ENCODE measurements at places on chromosomes 7 and 10.

DNA sequence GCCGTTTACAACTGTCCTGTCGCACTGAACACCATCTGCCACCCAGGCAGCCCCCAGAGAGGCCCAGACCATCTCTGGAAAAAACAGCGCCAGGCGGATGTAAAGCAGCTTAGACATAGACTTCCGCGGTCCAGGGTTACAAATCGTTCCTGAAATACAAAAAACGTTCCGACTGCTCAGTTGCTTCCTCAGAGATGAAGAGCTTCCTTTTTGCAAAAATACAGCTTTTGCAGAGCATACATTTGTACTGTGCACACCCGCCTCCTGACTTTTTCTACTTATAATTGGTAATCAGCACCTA, 11.4 kb downstream of the DAGLB start:
- DNase-seq: peak; percentile 27

GRCh38 chr7:83697804-83698530, 49.0 kb upstream of the SEMA3E start:
- no peak for DNase-seq

GRCh38 chr10:81216949-81217348, 658.0 kb upstream of the NRG3 start:
- no peak for DNase-seq

DNA sequence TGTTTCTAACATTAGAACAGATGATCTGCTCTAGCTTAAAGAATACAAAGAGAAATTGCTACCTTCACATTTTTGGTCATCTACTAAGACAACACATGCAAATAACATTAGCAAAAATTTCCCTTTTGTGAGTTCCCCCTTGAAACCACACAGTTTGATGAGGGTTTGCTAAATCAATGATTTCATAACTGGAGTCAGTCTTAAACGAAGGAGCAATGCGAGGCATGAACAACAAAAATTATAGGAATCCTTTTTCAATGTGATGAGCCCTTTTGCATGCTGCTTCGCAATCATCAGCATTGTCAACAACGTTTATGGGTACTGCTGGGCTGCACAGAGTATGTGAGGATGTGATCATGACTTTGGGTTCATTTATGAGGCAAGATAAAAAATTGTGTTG, 286.4 kb downstream of the C7orf25 start:
- DNase-seq: no peak

Data from activated CD4-positive, alpha-beta T cell treated with anti-CD3 and anti-CD28 coated beads, Interleukin-2, Interleukin-6, amounts not matched to agents 100 ng/mL and 50 ng/mL, durations not matched to agents 16 hours and 8 hours (primary cell).